ENCODE measurements at places on chromosomes 7 and 10.

DNA sequence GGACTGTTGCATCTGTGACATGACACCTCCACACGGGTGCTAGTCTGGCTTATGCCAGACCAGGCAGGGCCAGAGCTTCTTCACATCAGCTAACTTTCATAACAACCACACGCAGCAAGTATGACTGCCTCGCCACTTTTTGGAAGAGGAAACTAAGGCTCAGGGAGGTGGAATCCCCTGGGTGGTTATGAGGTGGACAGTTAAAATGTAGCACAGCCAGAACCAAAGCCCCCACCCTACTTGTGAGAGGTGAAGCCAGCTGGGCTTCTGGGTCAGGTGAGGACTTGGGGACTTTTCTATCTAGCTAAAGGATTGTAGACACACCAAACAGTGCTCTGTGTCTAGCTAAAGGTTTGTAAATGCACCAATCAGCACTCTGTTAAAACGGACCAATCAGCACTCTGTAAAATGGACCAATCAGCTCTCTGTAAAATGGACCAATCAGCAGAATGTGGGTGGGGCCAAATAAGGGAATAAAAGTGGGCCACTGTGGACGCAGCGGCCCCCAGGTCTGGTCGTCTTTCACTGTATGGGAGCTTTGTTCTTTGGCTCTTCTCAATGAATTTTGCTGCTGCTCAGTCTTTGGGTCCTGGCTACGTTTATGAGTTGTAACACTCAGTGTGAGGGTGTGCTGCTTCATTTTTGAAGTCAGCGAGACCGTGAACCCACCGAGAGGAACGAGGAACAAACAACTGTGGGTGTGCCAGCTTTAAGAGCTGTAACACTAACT, 171.0 kb downstream of the PTPN20 start:
- no peak for DNase-seq

DNA sequence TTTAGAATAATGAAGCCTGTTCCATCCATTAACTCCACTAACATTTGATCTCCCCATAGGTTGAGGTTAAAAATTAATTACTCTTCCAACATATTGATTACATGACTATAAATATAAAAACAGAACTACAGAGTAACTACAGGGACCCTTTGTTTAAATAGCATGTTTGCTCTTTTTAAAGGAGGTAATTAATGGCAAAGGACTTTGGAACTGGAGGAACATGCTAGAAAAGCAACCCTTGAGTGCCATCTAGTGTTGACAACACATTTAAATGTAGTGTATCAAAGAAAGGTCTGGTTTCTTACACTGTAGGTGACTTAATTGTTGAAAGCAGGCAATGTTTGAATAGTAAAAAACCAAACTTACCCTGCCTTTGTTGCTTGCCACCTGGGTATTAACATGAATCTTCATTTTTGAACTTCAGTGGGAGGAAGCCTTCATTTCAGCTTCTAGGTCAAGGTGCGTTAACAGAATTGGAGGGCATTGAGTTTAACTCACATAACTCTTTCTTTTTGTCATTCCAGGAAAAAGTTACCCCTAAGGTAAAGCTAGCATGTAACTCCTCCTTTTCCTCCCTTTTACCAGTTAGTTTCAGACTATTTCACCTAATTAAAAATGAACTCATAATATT, 52.6 kb upstream of the CAPZA2 start:
- peak; percentile 93 for DNase-seq

GRCh38 chr7:30814700-30815387, 43.6 kb downstream of the MINDY4 start:
- peak; percentile 61 for DNase-seq

- no peak for DNase-seq
These were observed 27.6 kb downstream of the AVL9 start for GRCh38 chr7:32522746-32523530.

GRCh38 chr7:7292085-7292484, 109.7 kb downstream of the C1GALT1 start:
- no peak for DNase-seq

- no peak for DNase-seq
These were observed 14.1 kb downstream of the PDZD8 start for GRCh38 chr10:117360994-117361667.

GRCh38 chr7:29599026-29599425, 35.4 kb downstream of the PRR15 start:
- DNase-seq, result no peak

GRCh38 chr10:90162271-90162853, 461.0 kb downstream of the KIF20B start:
- peak; percentile 69 for DNase-seq

GRCh38 chr7:19295376-19295775, 150.2 kb upstream of the FERD3L start:
- no peak for DNase-seq

All from adipocyte (in vitro differentiated cells).